CD4-positive, alpha-beta T cell treated with Interleukin-10 for 1 hour (primary cell): ENCODE measurements at places on chromosomes 7 and 10.

DNA sequence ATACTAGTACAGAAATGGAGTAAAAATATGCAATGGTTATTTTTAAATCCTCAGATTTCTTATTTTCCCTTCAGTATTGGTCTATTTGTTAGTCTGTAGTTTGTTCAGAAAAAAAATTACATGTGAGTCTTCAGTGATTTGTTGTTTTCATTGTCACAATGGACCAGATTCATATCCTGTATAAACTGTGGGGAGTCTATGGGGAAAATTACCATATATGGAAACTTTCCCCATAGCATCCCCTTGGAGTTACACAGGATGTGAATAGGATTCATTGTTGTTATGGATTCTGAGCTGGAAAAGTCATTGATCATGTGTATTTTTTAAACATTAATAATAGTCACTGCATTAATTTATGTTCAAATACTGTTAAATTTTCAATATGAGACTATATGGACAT lies 72.6 kb downstream of the ST7 start:
- DNase-seq, result no peak

- DNase-seq, result no peak
Observed at GRCh38 chr10:70302292-70302691, 18.5 kb upstream of the NPFFR1 start.

- no peak for DNase-seq
Observed at GRCh38 chr7:131431289-131431688, 103.6 kb downstream of the MKLN1 start.

DNA sequence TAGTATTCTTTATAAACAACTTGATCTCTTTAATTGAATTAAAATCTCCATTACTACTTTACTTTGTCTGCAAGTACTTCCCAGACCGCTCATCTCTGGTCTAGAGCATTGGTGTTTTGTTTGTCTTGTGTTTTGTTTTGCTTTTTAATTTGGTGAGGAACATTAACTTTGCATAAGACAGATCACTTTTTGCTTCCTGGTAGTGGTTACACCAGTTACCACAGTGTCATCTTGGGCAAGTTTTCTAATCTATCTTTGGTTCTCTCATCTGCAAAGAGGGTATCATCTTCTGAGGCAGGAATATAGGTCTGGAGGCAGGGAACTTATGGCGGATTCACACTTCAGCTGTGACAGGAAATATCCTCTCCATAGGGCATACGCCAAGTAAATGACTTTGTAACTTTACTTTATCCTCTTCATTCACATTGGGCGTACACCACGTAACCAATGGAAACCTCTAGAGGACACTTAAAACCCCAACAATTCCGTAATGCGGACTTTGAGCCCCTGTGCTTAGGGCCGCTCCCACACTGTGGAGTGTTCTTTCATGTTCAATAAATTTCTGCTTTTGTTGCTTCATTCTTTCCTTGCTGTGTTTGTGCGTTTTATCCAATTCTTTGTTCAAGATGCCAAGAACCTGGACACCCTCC lies 83.2 kb upstream of the JAZF1 start:
- no peak for DNase-seq

- no peak for DNase-seq
Observed at GRCh38 chr10:99685597-99685967, 26.3 kb downstream of the ENTPD7 start.

- DNase-seq, result no peak
Observed at GRCh38 chr7:128259131-128260061, 18.3 kb downstream of the LEP start.

GRCh38 chr10:47451273-47451997 lies 32.5 kb downstream of the ANXA8 start:
- no peak for DNase-seq

DNA sequence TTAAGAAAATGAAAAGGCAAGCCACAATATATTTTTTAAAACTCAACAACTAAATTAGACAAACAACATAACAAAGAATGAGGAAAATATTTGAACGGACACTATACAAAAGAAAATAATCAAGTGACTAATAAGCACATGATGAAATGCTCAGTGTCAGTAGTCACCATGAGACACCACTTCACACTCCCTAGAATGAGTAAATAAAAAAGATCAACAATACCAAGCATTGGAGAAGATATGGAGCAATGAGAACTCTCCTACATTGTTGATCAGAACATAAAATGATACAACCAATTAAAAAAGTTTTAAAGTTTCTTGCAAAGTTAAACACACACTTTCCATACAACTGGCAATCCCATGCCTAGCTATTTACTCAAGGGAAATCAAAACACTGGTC lies 222.2 kb downstream of the C7orf25 start:
- DNase-seq, result no peak

GRCh38 chr7:22443370-22444180 lies 56.4 kb downstream of the STEAP1B start:
- DNase-seq, result no peak

DNA sequence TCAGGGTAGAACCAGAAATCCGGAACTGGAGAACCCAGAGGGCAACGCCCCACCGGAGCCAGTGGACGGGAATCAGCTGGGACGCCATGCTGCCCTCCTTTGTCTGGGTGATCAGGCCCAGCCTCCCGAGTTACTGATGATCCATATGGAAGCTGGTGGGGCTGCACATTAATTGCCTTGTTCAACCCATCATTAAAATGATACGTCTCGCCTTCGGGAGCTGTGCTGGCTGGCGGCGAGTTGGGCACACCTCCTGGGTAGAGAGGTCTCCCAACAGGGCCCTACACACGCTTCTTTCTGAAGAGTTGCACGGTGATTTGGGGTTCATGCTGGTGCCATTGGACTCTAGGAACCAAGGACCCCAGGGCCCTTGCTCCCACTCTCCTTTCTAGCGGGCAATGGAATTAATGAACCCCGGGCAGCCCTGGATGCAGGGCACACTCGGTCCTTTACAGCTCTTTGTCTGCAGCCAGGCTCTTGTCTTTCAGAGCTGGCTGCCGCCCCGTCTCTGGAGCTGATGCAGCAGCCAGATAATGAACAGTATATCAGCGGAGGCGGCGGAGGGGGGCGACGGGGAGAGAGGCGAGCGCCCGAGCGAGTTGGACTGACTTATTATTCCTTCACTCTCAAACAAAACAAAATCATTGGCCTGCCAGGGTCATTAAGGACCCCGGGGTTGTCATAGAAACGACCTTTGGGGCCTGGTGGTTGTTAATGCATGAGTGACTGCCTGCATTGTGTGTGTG lies 412.2 kb upstream of the ZMIZ1 start:
- DNase-seq, result no peak

DNA sequence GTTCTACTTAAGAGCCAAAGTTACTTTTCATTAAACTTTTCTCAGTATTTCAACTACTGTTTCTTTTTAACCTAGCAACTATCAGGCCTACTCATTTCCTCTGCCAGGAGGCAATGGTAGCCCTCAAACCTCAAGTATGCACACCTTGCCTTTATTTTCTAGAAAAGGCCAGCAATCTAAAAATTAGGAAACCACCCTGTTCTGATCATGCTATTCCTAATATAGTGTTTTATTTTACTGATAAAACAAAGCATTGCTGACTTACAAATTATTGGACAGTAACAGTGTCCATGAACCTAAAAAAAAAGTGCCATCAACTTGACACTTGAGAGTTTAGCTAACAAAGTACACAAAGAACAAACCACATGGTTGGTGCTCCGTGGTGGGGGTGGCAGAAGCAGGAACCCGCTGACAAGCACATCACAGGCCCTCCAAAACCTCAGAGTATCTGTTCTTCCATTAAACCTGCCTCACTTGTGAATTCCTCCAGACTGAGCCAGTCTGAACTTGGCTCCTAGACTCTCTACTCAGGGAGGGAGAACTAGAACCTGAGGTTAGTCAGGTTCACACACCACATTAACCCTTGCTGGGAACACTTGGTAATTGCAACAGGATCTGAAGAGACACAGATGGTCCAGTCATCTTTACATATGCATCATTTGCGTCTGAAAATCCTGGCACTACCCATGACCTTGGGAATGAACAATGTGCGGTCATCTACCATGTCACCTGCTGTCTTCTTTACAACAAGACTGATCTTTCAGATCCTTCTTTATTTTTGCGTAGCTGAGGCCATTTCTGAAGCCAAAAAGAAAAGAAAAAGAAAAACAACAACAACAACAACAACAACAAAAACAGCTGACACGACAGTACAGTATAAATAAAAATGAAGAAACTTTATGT lies 31.9 kb downstream of the PIP4K2A start:
- peak; percentile 77 for DNase-seq

- no peak for DNase-seq
Observed at GRCh38 chr10:1290071-1290471, 233.9 kb downstream of the WDR37 start.

GRCh38 chr7:73431041-73431835 lies 2.3 kb upstream of the FZD9 start:
- no peak for DNase-seq

DNA sequence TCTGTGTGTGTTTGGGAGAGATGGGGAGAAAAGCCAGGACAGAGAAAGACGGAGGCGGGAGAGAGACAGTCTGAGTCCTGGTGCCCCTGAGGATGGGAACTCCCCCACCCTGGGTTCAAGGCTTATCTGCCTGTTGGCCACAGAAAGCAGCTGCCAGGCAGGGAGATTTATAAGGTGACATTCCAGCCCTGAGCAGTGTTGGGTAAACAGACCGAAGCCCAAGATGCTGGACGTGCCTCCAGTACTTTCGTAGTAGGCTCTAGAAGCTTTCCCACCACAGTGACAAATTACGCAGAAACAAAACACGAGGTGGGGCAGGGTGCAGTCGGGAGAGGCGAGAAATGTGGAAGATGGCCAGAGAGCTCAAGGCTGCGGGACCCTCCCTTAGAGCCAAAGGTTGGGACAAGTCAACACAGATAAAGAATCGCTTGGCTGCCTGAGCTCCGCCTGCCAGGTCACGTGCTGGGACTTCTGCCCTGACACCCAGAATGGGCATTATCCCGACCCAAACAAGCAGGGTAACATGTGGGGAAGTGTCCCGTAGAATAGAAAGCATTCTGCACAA lies 41.1 kb downstream of the CCDC3 start:
- no peak for DNase-seq

DNA sequence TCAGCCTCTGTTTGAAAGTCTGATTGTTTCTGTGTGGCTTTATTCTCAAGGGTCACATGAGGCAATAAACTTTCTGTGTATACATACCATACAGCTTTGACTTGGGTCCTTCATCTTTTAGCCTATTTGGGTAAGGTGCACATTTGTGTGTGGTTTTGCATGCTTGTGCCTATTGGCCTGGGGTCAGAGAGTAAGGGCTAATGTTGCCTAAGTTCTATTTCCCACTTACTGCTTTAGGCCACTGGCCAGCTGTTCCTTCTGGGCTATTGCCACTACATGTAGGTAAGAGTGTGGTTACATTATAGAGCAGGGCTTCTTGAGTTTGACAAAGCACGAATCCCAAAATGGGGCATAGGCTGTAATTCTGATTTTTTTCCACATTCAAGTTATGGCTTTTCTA lies 21.8 kb downstream of the BBIP1 start:
- no peak for DNase-seq

DNA sequence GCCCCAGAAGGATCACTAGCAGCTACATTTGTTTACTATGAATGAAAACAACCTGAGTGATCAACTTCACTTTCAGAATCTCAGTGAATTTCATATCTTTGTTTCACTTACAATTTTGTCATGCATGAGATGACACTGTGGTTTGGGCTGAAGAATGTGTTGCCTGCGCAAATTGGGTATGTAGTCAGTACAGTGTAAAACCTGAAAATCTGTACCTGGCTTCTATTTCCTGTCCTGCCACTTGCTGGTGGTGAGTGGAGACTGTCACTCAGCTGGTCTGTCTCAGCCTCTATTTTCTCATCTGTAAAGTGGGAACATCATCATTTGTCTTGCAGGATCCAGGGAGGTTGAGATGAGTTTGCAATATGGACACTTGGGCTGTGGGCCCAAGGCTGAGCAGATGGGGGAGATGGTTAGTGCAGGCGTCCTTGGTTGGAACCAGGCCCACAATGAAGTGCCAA lies 118.0 kb downstream of the WDFY4 start:
- no peak for DNase-seq

- DNase-seq, result no peak
Observed at GRCh38 chr7:53315981-53316380, 280.5 kb downstream of the POM121L12 start.

GRCh38 chr10:31838065-31838464 lies 90.6 kb downstream of the ARHGAP12 start:
- DNase-seq, result no peak

- peak; percentile 76 for DNase-seq
Observed at GRCh38 chr7:135274495-135275268, 41.0 kb downstream of the STRA8 start.

DNA sequence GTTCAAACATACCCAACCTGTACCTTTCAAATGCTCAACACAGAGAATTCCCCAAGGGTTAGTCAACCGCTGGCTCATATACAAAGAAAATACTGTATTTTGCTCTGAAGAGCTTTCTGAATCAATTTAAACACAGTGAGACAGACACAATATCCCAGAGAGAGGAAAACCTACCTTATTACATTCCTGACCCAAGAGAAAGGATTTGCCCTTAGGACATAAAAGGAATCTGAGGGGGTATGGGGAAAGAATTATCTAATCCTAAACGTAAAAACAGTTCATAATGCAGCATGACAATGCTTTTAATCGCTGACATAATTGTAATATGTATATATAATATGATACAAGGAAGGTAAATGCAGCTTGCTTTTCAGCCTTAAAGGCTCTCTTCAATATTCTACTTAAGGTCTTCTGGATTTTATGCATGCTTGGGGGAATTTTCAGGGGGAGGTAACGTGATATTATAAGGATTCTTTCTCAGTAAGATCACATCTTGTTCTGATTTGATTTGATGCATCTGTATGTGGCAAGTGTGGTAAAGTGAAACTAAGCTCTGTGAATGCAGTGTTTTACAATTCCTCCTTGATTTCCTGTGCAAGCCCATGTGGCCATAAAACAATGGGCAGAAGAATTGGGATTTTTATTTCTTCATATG lies 240.5 kb downstream of the GLI3 start:
- DNase-seq, result no peak

GRCh38 chr7:37284805-37285231 lies 163.8 kb downstream of the ELMO1 start:
- DNase-seq, result peak; percentile 52

DNA sequence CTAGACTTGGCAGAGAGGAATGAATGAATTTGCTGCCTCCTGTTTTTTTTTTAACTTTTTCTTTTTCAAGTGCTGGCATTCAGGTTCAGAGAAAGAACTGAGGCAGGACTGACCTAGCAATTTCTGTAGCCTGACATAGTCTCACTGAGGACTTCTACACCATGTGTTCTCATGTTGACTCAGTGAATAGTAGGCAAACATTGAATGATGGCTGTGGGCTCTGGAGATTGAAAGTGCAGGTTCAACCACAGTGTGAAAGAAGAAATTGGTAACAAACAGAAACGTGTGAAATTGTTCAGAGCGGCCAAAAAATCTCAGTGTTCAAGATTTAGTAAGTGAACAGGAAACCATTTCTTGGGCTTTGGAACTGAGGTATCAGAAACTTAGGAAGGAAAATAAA lies 322.4 kb upstream of the GHITM start:
- no peak for DNase-seq
